ENCODE measurements at places on chromosomes 12 and 14.
A peak's percentile ranks its signal among the peaks of the same experiment; 100 is the strongest.

DNA sequence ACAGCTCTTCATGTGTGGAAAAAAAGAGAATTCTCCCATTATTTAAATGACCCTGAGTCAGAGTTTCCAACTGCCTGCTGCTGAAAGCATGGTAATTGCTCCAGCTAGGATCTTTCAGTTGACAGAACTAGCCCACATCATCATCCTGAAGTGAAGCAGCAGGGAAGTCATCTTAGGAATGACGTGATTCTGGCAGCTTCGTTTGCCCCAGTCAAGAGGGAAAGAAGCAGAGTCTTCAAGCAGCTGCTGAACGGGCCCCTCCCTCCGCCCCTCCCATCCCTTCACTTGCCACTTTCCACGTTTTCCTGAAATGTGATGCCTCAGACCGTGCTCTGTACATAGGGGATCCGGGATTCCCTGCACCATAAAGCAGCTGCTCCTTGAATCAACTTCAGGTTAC, 455.0 kb upstream of the TMEM132C start:
- no peak for DNase-seq

DNA sequence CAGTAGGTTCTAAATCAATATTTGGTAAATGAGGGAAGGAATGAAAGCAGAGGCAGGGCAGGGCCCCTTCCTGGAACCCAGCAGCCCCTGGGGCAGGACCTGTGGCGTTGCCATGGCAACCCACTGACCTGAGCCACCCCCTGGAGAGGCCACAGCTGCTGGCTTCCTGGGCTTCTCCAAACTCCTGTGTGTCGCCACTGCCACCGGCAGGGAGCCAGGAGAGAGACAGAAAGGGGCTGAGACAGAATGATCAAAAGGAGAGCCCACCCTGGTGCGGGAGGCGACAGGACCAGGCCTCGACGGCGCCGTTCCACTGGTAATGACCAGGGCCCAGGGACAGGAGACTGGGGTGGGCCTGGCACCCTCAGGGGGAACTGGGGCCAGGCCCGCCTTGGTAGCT, 18.2 kb downstream of the RFX4 start:
- DNase-seq: no peak

- no peak for DNase-seq
Observed at GRCh38 chr12:94941440-94941862, 62.0 kb downstream of the NDUFA12 start.

DNA sequence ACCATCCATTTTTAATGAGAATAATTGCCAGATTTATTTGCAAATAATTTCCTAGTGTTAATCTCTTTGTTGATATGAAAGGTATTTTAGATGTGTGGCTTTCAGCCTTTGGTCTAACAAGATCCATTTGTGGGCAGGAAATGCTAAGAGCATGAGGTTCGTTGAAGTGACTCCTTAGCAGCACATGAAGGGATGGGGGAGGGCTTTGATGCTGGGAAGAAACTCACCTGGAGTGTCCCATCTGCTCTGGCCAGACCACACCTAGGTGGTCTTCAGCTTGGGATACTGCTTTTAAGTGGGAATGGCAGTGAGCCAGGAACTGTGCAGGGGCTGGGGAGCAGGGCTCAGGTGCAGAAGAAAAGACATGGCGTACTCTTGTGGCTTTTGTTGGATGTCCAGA, 13.6 kb downstream of the SFSWAP start:
- DNase-seq: no peak

GRCh38 chr14:104897330-104898194, 27.1 kb upstream of the PLD4 start:
- DNase-seq: no peak

DNA sequence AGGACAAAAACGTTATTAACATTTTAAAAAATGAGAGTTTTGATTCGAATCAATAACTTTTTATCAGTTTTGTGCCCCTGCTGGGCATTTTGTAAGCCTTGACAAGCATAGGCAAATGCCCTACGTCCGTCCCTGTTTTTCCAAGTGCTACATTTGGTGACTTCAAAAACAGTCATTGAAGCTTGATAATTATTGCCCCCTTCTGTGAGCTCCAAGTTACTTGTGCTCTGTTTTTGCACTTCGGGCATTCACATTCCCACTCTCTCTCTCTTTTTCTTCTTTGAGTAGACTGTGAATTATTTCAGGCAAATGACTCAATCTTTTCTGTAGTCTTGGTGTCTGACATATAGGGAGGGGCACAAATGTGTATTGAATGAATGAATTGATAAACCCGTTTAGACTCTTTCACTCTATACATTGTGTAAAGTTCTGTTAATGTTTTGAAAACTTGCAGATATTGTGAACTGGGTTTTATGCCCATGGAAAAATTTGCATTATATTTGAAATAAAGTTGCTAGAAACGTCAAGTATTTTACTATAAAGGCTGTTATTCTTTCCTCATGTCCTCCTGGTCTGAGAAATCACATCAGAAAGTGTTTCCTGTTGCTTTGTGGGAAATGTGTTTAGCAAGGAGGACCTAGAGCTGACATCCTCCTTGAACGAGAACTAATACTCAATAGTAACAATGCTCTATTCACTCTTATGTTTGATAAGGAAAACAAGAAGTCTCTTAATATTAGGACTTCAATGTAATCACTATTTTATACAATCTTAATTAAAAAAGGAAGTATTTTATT, 1.4 kb downstream of the APAF1 start:
- DNase-seq: peak; percentile 35
